Stimulated activated naive CD4-positive, alpha-beta T cell treated with Interleukin-2 at 50 U/mL for 16 hours (primary cell): ENCODE measurements at places on chromosomes 1 and 21.

GRCh38 chr1:229280921-229281320 lies 10.0 kb downstream of the RAB4A start:
- no peak for DNase-seq

- peak; percentile 53 for DNase-seq
These were observed 115.5 kb upstream of the IRF2BP2 start for GRCh38 chr1:234725177-234726132.

DNA sequence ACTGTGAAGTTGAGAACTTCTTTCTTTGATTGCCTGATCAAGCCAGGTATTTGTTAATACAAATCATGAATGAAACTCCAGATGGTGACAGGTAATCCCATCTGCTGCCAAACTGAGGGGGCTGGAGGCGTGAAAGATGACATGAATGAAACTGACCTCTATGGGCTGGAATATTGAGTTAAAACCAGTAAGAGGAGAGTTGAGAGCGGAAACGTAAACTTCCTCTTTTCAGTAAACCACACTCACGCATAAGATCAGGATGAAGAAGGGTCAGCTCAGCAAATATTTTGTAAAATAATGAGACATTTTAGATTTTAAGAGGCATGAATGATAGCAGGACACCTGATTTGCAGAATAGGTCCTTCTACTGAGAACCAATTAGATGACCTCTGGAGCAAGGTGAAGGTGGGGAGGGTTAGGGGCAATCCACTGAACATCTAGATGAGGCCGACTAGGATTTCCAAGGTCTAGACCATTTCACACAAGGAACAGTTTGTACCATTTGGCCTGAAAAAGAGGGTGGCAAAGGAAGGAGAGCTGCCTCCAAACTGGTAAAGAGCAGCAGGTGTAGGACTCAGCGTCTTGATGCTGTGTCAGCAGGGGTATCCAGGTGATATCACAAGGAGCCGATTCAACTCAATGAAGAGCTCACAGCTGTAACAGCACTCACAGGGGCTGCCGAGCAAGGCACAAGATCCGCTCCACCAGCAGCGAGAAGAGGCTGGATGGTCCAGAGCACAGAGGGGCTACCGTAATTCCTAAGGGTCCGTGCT lies 132.6 kb downstream of the NTPCR start:
- no peak for DNase-seq

DNA sequence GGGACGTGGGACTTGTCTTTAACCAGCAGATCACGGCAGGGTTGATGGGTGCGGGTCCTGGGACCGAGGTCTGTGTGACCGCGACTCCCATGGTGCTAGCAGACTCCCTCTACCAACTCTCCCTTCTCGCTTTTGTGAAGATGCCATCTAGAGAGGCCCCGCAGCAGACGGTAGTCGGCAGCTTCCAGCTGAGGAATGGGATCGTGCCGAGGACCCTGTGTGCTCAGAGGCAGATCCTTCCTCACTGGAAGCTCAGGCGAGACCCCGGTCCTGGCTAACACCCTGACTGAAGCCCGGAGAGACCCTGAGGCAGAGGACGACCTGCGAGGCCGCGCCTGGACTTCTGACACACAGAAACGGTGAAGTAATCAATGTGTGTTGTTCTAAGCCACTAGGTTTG lies 12.5 kb upstream of the SPATC1L start:
- no peak for DNase-seq

- DNase-seq: no peak
These were observed 12.1 kb downstream of the ADARB1 start for GRCh38 chr21:45086337-45086958.

DNA sequence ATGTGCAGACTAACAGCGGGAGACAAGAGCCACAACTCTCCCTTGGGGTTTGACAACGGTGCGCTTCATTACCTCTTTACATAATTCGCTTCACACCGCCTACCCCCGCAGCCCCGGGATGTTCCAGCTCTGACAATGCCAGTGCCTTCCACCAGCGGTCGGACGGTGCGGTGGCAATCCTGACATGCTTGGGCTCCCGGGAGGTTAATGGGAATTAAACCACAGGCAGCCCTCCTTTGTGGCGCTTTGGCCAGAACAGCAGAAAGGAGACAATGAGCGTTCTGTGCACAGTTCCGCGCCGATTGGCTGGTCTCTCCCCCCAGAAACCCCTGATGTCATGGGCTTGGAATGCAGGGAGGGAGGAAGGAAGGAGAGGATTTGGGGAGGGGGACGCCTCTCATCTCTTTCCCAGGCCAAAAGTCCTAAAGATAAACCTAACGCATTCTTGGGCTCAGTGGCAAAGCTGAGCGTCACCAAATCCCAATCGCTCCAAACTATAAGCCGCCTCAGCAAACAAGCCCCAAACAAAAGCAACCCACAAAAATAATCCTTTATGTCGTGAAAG lies 1.3 kb downstream of the CNN3 start:
- no peak for DNase-seq

DNA sequence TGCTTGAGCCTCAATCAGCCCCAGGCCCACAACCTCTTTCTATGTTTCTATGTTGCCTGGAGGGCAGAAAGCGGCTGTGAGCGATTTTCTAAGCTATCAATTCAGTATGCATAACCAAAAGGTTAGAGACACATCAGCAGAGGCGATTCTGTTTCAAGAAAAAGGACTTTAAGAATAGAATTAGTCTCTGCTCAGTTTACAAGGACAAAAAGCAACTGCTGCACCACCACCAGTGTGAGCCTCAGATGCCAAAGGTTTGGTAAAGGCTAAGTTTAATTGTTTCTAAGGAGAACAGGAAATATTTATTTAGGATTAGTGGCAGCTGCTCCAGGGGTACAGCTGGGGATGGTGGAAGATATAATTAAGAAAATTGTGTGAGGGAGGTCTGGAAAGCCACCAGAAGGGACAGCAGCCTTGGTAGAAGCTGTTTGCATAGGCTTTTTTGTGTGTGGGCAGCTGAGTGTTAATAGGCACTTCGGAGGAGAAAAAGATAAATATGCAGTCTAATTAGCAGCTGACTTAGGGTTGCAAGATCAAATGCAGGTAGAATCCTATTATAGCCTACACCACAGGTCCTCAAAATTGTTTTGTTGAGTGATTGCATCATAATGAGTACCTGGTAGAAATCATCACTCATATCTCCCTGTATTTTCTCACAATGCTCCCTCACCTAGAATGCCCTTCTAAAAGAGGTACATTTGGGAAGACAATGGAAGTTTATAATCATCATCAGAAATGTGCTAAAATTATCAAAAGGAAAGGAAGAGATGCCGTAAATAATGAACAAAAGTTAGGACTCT lies 35.8 kb downstream of the ZC3H11B start:
- DNase-seq: no peak

GRCh38 chr1:8004803-8005573 lies 21.1 kb downstream of the ERRFI1 start:
- no peak for DNase-seq

GRCh38 chr1:206770531-206771337 lies at the start of gene IL19:
Gene IL19, plus strand, starts transcription at chr1:206770773. Its CDS starts 65,890 bp downstream, at chr1:206836663.
- peak; percentile 20 for DNase-seq

- no peak for DNase-seq
These were observed 19.9 kb downstream of the SOX13 start for GRCh38 chr1:204092632-204093420.

GRCh38 chr1:12057382-12057781 lies 5.7 kb upstream of the TNFRSF8 start:
- no peak for DNase-seq

DNA sequence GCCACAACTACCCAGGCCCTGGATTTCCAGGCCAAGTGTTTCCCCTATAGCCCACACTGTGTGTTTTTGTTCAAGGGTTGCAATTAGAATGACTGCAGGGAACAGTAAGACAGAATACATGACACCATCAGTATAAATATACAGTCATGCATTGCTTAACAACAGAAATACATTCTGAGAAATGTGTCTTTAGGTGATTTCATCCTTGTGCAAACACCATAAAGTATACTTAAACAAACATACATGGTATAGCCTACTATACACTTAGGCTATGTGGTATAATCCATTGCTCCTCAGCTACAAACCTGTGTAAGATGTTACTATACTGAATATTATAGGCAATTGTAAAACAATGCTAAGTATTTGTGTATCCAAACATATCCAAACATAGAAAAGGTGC lies 7.5 kb upstream of the SLC44A5 start:
- DNase-seq: no peak

GRCh38 chr1:158691907-158692306 lies 5.4 kb upstream of the SPTA1 start:
- DNase-seq: no peak

GRCh38 chr1:152654110-152654509 lies 9.1 kb upstream of the LCE2D start:
- peak; percentile 5 for DNase-seq

DNA sequence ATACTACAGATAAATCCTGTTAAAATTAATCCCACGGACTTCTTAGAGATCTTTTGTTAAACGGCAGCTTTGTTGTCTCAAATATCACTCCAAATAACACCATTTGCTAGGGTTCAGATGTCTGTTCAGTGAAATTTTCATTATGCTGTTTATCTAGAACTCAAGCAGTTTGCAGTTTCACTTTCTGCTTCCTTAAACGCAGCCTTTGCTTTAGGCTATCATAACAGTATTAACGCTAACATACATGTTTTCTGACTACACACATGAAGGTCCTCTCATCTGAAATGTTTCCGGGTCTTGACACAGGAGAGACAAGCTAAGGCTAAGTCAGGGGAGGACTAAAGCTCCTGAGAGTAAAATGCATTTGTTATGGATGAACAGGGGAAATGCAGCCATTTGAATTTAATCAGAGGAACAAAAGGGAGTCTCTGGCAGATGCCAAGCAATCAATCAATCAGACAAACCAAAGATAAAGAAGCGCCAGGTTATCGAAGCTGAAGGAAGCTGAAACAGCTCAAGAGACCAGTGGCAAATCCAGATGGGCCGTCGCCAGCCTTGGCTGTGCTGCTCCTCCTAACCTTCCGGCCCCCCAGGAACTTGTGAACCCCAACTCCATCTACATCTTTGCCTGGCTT lies 16.9 kb downstream of the CCSAP start:
- no peak for DNase-seq

GRCh38 chr1:237258871-237259270 lies 216.9 kb downstream of the RYR2 start:
- no peak for DNase-seq

DNA sequence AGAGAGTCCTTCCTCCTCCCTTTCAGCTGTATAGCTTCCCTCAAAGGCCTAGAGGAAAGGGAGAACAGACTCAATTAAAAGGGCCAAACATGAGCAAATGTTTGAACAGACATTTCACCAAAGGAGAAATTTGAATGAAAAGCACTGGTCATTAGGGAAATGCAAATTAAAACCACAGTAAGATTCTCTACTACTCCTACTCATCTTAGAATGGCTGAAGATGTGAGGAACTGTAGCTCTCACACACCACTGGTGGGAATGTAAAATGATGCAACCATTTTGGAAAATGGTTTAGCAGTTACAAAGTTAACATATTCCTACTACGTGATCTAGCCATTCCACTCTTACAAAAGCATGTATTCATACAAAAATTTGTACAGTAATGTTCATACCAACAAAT lies 253.0 kb upstream of the HOOK1 start:
- DNase-seq: no peak

DNA sequence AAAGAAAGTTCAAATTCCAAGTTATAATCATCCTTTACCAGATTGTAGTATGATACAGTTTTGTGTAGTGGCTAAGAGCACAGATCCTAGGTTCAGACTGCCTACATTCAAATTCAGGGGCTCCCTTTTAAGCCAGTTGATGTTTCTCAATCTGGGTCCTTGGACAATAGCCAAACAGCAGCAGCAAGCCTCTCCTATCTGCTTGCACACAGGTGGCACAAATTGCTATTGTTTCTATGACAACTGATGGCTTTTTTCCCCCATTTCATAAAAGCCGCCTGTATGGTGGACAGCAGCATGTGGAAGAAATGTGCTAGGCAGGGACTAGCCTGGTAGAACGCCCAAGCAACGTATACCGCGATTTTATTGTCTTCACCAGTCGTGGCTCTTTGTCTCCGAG lies 76.5 kb downstream of the S1PR1 start:
- DNase-seq: no peak

- DNase-seq: no peak
These were observed 2.8 kb upstream of the SSU72 start for GRCh38 chr1:1577367-1578011.

GRCh38 chr1:20359451-20360330 lies 69.0 kb downstream of the VWA5B1 start:
- DNase-seq: peak; percentile 47

- no peak for DNase-seq
These were observed 48.2 kb downstream of the SLC9C2 start for GRCh38 chr1:173554541-173555250.

GRCh38 chr1:167291539-167292185 lies 71.0 kb downstream of the POU2F1 start:
- no peak for DNase-seq

- DNase-seq: peak; percentile 8
These were observed 135.7 kb upstream of the SLC45A1 start for GRCh38 chr1:8182034-8182761.

DNA sequence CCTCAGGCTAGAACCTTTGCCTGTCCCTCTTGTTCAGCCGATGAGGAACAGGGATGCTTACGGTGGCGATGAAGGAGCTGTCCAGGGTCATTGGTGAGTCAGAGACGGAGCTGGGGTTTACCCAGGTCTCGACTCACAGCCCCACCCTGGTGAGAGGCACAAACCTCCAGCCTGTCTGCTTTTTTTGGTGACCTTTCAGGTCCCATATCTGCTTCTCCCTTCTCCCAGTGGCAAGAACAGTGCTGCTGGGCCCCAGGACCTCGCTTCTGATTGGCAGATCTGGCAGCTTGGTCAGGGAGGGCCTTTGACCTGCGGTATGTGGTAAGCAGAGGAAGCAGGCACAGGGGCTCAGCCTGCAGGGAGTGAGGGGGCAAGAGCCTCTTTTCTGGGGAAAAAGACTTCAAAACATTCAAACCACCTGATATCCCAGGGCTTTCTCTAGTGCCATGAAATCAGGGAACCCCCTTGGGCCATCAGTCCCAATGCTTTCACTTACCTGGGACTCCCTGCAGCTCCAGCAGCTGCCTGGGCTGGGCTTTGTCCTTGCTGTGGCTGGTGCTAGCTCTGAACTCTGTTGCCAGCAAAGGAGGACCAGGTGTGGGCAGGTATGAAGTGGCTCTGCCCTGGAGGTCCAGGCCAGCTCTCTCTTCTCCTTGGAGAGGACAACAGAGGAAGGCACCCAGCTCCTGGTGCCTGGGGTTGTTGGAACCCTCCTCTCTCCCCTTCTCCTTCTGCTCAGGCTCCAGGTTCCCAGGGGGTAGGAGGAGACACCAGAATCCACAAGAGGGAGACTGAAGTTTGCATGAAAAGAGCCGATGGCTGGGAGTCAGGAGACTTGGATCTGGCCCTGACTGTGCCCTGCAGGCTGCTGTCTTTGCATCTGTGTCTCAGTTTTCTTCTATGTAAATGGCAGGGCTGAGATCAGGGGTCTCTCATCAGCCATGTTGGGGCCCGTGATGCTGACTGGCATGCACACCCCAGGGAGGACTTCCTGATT lies 41.4 kb downstream of the TRIM62 start:
- no peak for DNase-seq

- no peak for DNase-seq
These were observed 26.9 kb upstream of the ECE1 start for GRCh38 chr1:21317035-21317689.

DNA sequence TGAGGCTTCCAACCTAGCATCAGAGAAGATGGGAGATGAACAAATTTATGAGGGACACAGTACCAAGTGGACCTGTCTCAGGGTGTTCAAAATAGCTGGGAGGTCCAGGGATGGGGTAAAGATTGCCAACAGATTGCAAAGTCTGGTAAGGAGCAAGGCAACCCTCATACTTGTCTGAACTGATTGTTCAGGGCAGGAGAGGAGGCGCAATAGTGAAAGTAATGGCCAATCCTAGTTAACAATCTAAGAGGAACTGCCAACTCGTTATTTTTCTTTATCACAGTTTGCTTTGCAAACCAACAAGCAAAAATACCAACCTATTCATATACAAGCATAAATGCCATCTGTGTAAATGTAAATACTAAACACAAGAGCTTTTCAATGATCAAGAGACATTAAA lies 78.4 kb upstream of the S1PR1 start:
- no peak for DNase-seq
